ENCODE measurements at places on chromosomes 7 and 10. TPM values are rescaled to one million over a fixed set of nuclear protein-coding genes. Genes with fewer than 3 reads are reported as not detected.

The ZNF138 gene
- total RNA-seq: 6.8 TPM

GRCh38 chr10:77592510-77592909, 45.1 kb downstream of the KCNMA1 start:
- no peak for DNase-seq

The MAT1A gene
- total RNA-seq: not detected

DNA sequence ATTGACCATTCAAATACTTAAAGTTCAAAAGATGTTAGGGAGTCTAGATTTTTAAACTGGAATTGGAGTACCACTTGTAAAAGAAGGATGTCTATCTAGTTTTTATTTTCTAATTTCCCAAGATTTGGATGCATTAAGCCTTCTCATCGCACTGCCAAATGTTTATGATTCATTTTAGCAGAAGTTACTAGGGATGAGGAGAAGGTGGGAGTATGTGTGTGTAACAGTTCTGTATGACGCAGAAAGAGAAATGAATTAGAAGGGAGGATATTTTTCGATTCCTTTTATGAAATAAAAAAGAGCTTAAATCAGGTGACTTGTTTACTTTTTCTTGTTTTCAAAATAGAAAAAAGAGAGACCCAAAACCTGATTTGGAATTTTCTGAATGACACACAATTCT, 6.8 kb upstream of the SLK start:
- DNase-seq: peak; percentile 30

DNA sequence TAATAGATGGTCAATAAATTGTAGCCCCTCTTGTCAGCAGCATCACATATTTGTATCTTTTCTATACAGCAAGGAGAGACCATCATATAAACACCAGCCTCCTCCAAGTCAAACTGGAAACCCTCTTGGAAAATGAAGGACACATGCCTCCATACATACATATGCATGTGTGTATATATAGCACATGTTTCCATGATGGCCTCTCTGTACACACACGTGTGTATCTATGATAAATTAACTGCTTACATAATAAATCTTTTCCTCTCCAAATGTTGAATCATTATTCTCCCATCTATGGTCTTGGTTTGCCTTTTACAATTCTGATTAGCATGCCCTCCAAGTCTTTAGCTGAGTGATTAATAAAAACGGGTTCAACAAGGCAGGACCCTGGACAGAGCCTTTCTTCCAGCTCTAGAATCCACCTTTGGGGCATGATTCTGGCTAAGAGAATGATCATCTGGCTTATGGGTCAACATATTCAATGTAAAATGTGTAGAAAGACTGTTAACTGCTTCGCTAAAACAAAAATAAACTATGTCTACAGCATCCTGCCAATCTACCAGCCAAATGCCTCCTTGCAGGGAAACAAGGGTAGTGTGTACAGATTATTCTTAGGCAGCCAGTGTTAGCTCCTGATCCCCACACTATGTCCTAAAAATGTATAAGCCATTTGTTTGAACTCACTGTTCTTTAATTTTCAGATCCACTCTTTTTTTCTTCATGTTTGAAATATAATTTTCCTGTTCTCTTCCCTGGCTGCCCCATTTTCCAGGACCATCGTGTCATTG, 70.0 kb downstream of the CRTAC1 start:
- DNase-seq: no peak

GRCh38 chr7:47814905-47815613, 133.2 kb downstream of the PKD1L1 start:
- no peak for DNase-seq

DNA sequence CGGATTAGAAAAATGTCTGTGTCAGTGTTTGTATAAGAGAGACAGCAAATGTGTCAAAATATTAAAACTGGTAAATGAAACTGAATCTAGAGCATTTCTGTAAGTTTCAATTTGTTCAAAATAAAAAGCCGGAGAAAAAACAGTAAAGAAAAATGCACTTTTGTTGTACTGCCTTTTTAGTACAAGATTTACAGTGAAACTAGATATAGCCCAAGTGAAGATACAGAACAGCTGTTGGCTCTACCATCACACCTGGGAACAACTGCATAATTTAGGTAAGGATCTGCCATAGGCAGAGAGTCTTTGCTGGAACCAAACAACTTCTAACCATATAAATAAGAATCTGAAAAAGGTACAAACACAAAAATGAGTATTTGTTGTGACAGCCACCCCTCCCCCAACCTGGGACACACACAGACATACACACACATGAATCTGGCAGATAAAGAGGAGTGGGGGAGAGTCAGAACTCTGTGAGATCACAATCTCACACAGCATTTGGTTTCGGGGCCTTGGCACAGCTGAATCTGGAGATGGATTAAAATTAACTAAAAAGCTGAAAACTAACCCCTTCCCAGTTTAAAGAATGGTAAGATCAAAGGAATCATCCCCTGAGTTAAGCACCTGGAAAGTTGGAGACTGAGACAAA, 54.8 kb downstream of the DPY19L1 start:
- DNase-seq: no peak

The IQCE gene
- 210 TPM for total RNA-seq

DNA sequence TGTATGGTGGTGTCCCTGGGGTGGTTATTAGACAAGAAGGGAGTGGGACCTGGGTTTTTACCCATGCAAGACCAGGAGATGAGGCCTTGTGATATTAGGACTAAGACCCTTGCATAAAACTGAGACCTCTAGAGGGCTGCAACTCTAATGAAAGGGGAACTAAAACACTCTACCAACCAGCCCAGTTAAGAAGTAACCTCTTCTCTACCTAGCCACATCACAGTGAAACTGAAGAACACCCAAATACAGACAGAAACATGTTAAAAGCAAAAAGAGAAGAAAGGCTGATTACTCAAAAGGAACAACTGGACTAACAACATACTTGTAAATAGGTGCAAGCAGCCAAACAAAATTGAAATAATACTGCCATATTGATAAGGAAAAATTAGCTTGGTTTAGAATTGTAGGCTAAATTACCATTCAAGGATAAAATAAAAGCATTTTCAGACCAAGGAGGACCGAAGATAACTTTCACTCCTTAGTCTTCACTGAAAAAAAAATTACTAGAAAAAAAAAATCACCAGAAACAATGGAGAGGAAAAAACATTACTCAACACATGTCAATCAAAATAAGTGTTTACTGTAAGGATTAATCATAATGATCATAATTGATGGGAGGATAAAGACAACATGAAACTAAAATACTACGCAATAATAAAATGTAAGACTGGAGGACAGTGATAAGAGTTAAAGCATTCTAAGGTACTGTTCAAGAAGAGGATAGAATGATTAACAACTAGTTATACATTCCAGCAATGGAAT, 27.6 kb downstream of the ERLIN1 start:
- DNase-seq: no peak

GRCh38 chr10:21524131-21524525, 1.4 kb downstream of the SKIDA1 start:
- DNase-seq: no peak

GRCh38 chr10:1576467-1577372, 160.6 kb downstream of the ADARB2 start:
- DNase-seq: no peak

GRCh38 chr10:29067161-29067560, 221.7 kb upstream of the LYZL1 start:
- peak; percentile 15 for DNase-seq

DNA sequence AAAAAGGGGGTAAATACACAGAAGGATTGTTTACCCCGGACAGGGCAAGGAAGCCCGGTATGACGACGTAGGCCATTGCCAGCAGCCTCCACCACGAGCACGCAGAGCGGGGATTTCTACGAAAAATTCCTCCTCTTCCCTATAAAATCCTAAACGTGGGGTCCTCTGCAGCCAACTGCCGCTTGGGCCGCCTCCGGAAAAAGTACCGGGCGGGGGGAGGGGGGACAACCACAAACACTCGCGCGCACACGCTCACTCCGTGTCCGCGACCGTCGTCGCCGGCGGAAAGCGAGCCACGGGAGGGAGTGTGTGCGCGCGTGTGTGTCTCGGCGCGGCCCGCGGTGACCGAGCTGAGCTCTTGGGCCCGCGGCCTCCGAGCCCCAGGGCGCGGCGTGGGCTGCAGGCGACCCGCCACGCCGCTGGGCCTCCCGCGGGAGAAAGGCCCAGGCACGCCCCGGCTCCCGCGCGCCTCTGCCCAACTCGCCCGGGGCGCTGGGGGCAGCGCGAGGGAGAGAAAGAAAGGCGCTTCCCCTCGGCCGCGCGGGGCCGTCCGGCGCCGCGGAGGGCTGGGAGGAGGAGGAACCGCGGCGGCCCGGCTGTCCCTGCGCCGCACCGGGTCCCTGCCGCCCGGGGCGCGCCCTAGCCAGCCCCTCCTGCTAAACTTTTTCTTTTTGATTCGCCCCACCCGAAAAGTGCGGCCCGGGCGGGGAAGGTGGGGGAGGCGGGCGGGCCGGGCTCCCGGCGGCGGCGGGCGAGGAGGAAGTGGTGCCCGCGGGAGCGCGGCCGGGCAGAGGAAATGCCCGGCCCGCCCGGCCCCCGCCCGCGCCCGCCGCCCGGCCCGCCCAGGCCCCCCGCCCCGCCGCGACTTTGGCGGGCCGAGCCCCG, 1.5 kb downstream of the CTBP2 start:
- peak; percentile 58 for DNase-seq

DNA sequence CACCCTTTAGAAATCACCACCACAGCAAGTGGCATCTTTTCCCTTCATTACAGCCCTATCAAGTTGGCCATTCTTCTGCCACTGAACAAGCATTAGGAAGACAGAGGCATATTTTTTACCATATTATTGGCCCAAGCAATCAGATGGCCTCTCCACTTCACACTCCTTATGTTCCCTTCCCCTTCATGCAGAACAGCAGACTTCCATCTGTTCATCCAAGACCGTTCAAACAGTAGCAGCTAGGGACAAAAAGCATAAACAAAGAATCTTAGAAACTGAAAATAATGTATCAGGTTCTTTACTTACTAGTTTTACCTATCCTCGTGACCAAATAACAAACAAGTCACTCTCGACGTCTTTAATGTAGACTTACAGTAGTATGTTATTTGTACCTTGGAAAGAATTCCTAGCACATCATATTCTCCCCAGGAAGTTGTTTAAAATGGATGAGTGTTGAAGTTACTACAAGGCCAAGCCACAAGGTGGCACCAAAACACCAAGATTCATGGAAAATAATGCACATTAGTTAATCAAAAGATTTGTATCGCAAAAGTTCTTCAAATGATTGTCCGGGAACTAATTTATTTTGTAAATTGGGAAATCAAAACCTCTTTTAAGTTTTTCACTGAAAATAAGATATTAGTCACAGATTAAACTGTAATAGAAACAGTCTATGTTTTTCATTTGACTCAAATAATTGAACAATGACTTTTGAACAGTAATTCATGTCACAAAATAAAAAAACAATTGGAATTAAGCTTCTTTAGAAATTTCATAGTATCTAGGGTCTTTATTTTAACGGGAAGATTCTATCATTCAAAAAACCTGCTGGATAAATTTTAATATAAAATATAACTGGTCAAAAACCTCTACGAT, 112.1 kb downstream of the VPS41 start:
- DNase-seq: peak; percentile 80

DNA sequence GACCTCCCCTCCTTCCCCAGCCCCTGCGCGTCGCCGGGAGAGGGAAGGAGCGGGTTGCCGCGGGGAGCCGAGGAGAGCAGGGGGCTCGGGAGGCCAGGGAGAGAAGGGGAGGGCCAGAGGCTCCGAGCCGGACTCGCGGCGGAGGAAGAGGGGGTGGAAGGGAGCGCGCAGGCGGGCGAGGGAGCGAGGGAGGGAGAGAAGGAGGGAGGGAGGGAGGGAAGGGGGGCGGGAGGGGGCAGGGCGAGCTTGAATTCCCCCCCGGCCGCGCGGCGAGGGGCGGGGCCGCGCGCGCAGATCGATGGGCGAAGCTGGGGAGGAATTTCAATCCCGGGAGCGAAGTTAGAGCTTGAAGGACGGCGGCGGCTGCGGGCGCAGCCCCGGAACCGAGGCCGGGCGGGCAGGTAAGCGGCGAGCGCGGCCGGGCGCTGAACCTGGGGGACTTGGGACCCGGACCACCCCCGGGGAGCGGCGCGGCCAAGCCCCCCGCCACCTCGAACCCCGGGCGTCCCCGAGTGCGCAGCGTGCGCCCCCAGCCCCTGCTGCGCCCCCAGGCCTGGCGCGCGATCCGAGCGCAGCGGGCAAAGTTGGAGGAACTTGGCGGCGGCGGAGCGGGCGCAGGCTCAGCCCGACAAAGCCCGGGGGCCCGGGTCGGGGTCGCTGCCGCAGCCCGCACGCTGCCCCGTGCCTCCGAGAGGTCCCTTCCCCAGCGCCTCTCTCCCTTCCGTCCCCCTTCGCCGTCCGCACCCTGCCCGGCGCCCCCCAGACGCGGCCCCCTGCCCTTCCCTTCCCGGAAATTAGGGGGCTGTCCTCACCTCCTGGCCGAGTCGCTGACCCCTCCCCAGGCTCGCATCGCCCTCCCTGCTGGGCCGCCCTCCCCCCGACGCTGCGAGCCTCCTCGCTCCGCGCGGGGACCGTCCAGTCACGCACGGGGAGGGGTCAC, at the start of gene ELFN1:
ELFN1 (plus strand) TSS at position 324 of the 940 bp plus-strand sequence. CDS start 74,320 bp downstream, outside the sequence.
- DNase-seq: peak; percentile 40

DNA sequence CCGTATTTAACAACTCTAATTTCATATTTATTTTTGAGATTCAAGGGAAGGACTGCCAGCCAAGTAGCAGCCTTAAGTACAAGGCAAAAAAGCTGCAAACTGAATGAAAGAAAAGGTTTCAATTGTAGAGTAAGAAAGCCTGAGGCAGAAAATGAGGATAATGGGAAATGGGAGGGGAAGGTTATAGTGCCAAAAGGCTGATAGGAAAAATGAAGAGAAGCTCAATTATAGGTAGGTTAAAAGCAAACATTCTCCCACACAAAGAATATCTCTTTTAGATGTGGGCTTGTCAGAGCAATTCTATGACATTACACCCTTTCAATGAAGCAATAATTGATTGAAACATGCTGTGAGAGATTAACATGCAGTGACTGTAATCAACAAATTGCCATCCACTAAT, 175.3 kb downstream of the RAPGEF5 start:
- no peak for DNase-seq

GRCh38 chr10:58545427-58545826, 32.8 kb downstream of the BICC1 start:
- no peak for DNase-seq

- no peak for DNase-seq
Measured at GRCh38 chr10:95553674-95554073, 7.5 kb downstream of the SORBS1 start.

The GDF2 gene
- not detected for total RNA-seq

The CLDN4 gene
- total RNA-seq: 0.54 TPM

The PTF1A gene
- total RNA-seq: not detected

- DNase-seq: peak; percentile 71
Measured at GRCh38 chr7:42876182-42877068, 35.4 kb downstream of the C7orf25 start.

GRCh38 chr10:50563906-50564305, 59.9 kb downstream of the SGMS1 start:
- no peak for DNase-seq

The NKX1-2 gene
- not detected for total RNA-seq

The NPTX2 gene
- total RNA-seq: 2.5 TPM

DNA sequence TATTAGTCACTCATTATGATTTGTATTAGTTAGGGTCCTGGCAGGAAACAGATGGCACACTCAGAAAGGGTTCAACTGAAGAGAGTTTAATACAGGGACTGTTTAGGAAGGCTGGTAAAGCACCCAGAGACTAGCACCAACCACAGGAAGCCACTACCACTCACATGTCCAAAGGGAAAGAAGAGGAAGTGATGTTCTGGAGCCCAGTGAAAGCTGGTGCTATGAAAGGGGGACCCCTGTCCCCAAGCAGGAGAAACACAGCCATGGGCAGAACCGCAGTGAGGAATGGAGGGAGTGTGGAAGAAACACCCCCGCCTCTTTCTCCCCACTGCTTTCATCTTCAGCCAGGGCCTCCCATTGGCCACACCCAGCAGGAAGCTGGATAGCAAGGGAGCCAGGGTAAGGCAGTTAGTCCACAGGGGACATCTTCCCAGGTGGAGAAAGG, 3.2 kb upstream of the VSIR start:
- no peak for DNase-seq

The CAPZA2 gene
- 174 TPM for total RNA-seq

- DNase-seq: no peak
Measured at GRCh38 chr10:32253276-32253675, 93.7 kb downstream of the EPC1 start.
